ENCODE measurements at places on chromosomes 2 and 18.

DNA sequence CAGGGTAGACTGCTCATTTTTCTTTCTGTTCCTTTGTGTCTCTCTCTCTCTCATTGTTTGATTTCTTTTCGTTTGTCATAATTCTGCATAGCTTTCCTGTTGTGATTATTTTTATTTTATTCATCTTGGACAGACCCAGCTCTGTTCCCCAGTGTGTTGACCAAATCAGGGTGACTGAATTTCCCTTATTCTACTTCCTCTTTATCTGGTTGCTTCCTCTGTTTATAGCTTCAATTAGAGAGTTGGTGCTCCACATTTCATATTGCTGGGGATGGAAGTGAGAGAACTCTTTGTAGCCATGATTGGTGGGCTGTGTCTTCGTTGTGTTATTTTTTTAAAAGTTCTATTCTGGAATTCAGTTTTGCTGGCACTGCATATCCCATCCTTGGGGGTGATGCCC, 19.1 kb downstream of the PROKR1 start:
- DNase-seq: no peak

GRCh38 chr2:98698896-98699295, 32.0 kb downstream of the MGAT4A start:
- no peak for DNase-seq

GRCh38 chr2:118086024-118086633, 2.1 kb upstream of the INSIG2 start:
- DNase-seq: no peak

DNA sequence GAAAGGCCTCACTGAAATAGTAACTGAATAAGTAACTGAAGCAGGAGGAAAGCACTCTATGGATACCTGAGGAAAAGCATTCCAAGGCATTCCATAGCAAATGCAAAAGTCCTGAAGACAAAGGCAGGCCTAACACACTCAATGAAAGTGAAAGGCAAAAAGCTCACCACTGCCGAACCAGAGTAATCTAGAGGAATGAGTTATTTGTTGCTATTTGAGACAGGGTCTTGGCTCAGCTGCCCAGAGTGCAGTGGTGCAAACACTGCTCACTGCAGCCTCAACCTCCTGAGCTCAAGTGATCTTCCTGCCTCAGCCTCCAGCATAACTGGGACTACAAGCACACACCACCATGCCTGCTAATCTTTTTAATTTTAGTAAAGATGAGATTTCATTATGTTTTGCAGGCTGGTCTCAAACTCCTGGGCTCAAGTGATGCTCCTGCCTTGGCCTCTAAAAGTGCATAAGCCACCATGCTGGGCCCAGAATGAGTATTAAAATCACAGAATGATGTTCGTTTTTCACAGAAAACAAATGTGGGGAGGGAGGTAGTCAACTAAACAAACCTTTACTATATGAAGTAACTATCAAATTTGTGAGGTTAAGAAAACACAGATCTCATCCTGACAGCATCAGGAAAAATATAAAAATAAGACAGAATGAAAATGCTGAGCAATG, 17.9 kb downstream of the PIAS2 start:
- no peak for DNase-seq

DNA sequence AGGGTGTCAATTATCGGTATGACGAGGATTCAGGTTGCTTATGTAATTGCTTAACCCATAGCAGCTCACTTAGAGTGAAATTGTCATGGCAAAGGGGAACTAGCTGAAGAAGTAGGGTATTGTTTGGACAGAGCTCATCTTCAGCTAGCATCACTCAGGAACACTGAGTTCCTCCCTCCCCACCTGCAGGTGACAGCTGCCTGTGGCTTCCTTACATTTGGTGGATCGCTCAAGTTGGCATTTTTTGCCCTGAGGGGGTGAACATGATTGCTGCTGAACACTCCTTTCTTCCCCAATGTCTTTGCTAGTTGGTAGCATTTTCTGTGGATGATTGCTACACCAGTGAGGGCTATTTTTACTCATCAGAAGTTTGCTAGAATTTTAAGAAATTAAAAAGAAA, 86.7 kb upstream of the THUMPD2 start:
- DNase-seq: no peak

DNA sequence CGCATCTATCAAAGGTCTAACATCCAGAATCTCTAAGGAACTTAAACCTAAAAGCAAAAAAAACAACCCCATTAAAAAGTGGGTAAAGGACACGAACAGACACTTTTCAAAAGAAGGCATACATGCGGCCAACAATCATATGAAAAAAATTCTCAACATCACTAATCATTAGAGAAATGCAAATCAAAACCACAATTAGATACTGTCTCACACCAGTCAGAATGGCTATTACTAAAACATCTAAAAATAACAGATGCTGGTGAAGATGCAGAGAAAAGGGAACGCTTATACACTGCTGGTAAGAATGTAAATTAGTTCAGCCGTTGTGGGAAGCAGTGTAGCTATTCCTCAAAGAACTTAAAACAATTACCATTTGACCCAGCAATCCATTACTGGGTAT, 38.0 kb downstream of the PPP3R1 start:
- DNase-seq: no peak

DNA sequence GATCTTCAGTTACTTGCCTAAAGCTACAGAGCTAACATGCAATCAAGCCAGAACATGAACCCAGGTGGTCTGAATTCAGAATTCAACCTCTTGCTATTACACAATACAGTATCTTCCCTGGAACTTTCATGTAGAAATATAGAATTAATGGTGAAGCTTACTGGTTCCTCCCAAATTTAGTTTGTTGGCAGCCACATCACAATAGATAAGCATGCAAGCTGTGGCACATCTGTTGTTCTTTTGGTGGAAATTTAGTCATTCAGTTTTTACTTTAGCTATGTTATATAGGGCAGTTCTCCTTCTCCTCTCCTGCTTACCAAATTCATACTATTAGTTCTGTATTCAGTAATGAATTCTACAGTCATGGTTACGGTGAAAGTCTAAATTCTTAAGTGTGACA, 101.0 kb upstream of the RNF152 start:
- DNase-seq: no peak

- no peak for DNase-seq
Observed at GRCh38 chr18:46148810-46149209, 44.6 kb downstream of the HAUS1 start.

DNA sequence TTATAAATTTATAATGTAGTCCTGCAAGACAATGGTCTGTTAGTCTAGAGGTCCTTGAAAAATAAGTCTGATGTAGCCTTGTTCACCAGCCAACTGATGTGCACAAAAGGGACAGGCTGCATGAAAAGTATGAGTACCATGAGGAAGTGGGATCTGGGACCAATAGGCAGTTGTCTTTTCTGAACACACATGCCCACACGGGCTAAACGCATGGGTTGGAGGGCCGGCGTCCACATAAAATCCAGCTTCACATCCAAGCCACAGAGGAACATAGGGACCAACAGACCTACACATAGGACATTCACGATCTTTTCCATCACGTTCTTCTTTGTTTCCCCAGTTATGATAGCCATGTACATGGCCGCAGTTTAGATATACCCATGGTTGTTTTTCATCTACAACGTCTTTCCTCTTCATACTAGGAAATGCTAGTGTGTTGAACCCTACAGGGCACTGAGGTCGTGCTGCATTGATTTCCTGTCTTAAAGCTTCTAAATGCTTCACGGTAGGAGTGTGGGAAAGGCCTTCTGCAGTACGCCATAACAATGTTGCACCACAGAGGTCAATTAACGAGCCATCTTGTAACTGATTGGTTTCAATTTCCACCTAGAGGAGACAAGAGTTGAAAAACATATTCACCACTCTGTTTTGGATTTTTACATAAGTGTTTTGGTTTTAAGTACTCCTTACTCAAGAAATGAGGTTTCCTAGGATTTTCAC, 49.4 kb downstream of the PELI1 start:
- DNase-seq: no peak

DNA sequence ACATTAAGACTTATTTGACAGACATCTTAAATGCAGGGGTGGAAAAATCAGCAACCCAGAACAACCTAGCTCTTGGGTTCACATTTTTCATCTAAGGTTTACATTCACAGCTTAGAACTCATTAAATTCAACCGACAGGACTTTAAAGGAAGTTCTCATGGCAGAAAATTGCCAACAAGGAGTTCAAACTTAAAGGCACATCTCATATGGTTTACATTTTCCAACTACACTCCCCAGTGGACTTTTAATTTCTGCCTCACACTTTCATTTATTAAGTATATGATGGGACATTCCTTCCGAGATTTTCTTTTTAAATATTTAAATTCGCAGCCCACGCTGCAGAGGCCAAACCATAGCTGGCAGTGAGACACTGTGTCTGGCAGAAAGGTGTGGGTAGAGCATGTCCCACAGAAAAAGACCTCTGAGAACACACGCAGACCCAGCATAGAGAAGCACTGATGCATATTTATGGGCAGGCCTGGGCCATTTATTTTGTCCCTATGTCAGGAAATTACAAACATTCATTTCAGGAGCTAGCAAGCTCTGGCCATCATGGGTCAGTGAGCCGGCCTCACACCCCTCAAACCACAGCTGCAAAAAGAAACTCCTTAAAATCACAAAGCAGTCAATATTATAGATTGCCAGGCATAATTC, 46.3 kb downstream of the STK39 start:
- DNase-seq: no peak

DNA sequence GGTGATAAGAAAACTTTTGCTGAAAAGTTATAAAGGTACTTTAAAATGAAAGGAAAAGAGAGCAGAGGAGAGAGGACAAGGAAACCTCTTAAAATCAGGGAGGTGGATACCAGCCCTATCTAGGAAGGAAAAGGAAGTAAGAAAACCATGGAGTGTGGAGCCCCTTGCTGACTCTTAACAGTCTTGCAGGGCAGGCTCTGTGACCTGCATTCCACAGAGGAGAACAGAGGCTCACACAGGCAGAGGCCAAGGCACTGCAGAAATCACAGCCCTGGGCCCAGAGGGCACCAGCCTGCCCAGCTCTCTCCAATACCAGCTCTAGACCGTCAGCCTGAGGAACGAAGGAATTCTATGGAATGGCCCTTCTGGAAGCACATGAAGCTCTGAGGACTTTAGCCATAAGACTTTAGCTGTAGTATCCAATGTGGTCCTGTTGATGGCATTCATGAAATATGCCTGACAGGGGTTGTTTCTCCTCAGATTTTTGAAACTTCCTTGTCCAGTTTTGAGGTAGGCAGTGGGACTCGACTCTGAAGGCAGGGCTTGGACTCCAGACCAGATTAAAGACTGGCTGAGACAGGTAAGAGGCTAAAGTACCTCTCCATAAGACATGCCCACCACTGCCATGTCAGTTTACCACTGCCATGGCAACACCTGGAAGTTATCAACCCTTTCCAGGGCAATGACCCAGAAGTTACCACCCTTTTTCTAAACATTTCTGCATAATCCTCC, 216.3 kb downstream of the ANAPC1 start:
- no peak for DNase-seq

DNA sequence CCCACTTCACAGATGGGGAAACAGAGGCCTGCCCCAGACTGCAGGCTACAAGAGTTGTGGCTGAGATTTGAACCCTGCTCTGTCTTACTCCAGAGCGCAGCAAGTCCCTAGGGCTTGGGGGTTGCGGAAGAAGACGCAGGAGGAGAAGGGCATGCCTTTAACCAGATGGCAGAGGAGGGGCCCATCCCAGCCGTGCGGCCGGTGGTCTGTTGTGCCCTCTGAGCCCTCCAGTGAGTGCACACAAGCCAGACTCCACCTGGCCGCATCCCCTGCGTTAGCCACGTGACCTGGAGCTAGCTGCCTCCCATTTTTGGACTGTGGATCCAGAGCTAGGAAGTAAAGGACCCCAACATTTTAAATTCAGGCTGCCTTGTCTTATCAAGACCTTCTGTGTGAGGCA, 2.8 kb downstream of the KCNIP3 start:
- no peak for DNase-seq

DNA sequence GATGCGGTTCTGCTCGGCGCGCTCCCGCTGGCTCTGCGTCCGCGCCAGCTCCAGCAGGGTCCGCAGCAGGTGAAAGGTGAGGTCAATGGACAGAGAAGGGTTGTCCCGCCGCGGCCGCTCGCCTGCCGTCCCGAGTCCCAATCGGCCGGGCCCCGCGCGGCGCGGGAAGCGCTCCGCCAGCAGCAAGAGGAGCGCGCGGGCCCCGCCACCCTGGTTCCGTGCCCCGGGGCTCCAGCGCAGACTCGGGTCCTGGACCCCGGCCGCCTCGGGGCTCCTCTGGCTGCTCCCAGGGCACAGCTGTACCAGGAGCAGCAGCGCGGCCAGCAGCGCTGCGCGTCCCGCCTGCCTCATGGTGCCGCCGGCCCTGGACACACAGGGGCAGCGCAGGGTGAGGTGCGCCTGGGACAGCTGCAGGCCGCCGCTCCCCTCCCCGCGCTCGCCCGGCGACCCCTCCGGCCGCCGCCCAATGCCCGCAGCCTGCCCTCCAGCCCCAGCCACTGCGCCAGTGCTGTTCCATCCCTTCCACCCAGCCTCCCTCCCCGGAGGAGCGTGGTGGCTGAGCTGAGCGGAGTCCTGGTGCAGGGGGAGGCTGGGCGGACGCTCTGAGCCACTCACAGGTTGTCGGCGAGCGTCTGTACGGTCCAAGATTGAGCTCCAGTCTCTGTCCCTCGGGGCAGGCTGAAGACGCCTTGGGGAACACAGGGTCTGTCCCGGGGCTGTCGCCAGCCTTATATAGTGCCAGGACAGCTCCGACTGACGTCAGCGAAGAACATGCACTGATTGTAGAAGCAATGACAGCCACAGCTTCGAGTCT, 493 bp downstream of the UCN start:
- DNase-seq: no peak

DNA sequence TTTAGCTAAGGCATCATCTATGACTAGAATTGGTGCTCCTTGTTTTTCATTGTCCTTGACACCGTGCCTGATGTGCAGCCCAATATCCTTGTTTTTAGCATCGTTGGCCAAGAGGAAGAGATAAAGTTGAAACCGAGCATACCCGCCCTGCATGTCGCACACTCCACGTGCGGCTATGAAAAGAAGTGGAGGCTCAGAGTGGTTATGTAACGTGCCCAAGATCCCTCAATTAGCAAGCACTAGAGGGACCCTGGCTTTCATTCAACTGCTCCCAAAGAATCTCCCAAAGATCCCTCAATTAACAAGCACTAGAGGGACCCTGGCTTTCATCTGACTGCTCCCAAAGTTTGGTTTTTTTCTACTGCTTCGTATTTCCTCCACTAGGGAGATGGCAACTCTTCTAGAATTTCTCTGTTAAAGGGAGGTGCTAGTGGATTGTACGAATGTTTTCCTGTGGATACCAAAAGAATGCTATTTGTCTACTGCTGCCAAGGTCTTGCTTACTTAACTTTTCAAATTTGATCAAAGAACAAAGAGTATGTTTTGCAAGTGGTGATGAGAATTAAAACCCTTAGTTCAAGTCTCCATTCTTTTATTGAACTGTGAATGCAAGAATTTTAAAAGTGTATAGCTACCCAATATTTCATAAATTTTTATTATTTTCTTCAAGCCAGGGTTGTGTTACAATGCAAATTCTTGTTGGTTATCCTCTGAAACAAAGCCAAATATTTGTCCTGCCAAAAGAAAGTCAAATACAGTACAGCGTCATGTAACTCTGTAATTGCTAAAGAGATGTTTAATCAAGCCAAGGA, 92.1 kb downstream of the AOX1 start:
- no peak for DNase-seq

- no peak for DNase-seq
Observed at GRCh38 chr2:229475778-229476177, 204.7 kb upstream of the PID1 start.
